ENCODE measurements at places on chromosomes 13 and 19.

- DNase-seq, result no peak
These were observed 46.9 kb upstream of the VSTM2B start for GRCh38 chr19:29478578-29479565.

- DNase-seq, result peak; percentile 73
These were observed 96.7 kb downstream of the CRYL1 start for GRCh38 chr13:20428666-20429644.

GRCh38 chr19:4401769-4402170 is 670 bp upstream of the CHAF1A start:
- no peak for DNase-seq

DNA sequence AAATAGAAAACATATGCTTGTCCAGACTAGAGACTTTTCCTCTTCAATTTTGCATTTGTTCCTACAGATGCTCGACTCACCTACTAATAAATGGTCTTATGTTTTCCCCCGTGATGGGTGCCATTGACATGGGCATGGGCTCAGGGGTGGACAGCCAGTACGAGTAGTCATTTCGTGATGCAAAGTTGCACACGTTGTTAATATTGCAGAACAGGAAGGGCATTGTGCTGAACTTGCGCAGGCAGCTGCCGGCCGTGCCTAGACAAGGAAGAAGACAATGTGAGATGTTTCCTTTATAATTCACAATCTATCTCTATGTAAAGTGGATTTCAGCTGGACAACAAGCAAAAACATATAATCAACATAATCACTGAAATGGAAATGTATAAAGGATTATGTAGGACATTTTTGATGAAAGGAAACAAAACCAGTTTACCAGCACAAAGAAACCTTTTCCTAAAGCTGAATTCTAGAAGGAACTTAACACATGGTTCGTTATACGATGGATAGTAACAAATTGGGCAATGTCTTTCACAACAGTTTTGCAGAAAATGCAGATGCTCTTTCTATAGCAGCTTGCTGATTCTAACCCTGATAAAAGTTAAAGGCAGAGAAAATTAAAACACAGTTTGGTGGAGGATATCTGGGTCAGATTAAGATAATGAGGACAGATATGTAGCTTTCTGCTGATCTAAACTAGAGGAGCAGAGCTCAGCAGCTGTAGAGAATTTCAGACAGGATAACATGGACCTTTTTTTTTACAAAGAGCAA is 145.7 kb downstream of the COL4A1 start:
- DNase-seq, result no peak

DNA sequence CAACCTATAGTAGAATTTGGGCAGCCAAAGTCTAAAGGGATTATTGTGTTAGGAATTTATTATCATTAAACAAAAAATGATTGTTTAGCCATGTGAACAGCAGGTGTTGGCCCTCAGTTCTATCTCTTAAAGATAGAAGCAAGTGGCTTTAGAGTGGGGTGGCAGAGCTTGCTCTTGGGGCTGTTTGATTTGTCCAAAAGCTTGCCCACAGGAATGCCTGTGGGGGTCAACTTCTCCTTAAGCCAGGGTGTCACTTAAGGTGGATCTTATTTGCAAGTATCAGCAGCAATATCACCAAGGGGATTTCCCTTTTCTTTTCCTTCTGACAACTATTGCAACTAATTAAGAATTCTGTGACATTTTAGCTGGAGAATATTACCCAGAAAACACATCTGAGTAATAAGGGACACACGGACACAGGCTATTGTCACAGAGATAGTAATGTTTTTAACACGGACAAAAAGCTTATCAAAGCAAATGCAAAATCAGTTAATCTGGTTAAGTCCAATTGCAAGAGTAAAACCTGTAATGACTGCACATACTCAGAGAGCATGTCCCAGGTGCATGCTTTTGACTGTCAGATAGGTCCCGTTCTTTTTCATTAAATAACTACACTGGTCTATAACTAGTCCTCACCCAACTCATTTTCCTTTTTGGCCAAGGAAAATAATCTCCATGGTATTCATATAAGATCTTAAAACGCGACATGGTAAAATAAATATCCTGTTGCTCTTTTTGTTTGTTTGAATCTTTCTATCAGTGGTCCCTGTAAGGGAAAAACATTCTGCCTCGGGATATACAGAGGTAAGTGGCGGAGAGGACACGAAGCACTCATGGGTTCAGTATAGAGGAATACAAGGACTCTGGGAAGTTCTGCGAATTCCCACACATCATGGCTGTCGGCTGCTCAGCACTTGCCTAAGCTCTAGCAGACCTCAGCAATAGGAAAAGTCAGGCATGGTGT is 172.1 kb upstream of the RFC3 start:
- no peak for DNase-seq

DNA sequence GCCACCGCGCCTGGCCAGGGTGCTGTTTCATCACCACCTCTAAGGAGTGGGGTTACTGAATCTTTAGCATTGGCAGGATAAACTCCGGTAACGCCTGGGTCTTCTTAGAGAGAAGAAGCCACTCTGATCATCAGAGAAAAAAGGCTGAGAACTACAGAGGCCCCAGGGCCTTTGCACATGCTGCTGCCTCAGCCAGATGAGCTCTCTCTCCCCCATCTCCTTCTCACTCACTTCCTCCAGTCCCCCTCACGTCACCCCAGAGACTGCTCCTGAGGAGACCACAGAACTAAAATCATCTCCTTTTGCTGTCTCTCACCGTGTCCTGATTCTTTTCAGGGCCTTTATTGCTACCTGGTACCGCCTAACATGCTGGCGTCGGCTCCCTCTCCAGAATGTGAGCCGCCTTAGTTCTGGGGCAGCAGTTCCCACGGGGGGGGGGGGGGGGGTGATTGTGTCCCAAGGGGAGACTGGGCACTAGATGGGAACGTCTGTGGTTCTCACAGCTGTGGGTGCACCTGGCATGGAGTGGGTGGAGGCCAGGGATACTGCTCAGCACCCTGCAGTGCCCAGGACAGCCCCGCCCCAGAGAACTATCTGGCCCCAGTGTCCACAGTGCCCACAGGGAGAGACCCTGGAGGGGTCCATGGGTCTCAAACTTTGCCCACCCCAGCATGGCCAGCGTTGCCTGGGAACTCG is 5.1 kb upstream of the DIRAS1 start:
- no peak for DNase-seq

- DNase-seq, result no peak
These were observed 226.8 kb downstream of the PCDH17 start for GRCh38 chr13:57858376-57858775.

DNA sequence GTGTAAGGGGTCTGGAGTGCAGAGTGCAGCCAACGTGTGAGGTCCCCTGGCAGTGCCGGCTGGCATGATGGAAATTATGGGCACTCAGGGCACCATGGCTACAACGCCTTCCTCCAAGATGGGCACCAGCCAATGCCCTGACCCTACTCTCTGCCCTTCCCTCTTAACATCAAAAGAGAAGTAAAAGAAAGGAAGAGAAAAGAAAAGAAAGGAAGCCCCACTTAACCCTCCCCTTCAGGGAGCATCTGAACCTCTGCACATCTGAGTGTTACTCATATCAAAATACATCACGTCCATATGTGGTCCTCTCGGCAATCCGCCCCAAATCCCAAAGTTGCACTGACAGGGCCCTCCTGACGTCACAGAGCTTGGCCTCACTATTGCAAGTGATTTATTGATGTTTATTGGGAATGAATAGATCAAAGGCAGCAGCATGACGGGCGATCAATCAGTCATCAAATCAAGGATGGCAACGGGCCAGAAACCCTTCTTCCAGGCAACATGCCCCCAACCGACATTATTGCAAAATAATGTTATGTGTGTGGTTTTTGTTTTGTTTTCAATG is 1.3 kb downstream of the TSHZ3 start:
- no peak for DNase-seq

DNA sequence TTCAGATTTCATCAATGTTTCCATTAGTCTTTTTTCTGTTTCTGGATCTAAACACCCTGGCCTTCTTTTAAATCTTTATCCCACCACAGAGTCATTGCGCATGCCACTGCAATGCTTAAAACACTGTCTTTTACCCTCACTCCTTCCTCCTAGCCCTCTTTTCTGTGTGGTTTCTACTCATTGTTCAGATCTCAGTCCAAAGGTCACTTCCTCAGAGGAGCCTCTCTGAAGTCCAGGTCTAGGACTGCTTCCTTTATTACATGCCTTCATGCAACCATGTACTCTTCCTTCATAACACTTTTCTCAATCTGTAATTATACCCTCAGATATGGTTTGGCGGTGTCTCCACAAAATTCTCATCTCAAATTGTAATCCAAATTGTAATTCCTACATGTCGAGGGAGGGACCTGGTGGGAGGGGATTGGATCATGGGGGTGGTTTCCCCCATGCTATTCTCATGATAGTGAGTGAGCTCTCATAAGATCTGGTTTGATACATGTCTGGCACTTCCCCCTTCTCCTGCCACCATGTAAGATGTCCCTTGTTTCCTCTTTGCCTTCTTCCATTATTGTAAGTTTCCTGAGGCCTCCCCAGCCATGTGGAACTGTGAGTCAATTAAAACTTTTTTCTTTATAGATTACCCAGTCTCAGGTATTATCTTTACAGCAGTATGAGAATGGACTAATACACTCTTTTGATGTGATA is 808.9 kb downstream of the DIAPH3 start:
- no peak for DNase-seq

DNA sequence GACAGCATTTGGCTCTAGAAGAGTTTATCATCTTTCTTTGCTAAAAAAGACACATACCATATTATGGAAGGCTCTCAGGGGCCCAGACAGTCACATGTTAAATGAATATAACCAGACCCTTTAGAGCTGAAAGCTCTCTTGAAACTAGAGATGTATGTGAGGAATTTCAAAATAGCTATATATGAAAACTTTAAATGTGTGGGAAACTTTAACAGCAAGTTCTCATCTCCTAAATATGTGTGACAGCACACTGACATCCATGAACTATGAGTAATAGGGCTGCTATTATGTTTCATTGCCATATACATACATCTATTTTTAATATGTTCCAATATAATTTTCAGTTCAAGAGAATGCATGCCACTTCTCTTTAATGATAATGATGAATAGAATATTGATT is 509.5 kb downstream of the GPC6 start:
- DNase-seq, result no peak

DNA sequence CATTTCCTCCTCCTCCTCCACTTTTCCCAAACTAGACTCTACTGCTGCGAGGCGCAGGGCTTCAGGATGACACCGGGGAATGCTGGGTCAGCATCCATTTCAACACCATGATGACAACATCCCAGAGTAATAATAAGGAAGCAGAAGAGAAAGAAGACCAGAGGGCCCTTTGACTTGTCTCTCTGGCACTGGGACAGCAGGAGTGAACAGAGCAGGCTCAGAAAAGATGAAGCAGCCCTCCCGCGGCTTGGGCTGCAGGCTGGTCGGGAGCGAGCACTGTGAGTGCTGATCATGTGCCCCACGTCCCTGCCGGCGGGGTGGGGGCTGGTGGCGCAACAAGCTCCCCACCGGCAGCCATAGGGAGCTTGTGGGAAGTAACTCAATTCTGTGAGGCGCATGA is 30.5 kb downstream of the RANBP3 start:
- DNase-seq, result no peak

GRCh38 chr19:39557811-39558623 is 18.1 kb upstream of the EID2 start:
- DNase-seq, result no peak

GRCh38 chr13:36530861-36531590 is 98.7 kb downstream of the CCNA1 start:
- DNase-seq, result no peak

GRCh38 chr19:4086411-4086867 is 19.7 kb upstream of the ZBTB7A start:
- no peak for DNase-seq

GRCh38 chr13:42355092-42355485 is 83.1 kb downstream of the AKAP11 start:
- DNase-seq, result no peak

DNA sequence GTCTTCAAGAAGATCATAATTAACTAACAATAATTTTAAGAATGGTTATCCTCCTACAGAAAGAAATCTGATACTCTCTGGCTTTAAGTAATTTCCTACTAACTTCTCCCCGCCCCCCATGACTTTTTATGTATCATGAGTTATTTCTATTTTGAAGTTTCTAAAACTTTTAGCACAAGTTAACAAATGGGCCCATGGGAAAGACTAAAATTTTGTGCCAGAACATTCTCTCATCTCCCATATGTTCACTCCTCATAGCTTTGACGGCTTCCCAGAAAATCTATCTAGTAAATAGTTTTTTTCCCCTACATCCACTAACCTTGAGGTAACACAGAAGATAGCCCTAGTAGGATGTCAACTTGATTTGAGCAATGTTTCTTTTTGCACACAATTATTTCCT is 148.3 kb downstream of the POSTN start:
- no peak for DNase-seq

GRCh38 chr13:71610876-71611275 is 256.1 kb downstream of the DACH1 start:
- no peak for DNase-seq

DNA sequence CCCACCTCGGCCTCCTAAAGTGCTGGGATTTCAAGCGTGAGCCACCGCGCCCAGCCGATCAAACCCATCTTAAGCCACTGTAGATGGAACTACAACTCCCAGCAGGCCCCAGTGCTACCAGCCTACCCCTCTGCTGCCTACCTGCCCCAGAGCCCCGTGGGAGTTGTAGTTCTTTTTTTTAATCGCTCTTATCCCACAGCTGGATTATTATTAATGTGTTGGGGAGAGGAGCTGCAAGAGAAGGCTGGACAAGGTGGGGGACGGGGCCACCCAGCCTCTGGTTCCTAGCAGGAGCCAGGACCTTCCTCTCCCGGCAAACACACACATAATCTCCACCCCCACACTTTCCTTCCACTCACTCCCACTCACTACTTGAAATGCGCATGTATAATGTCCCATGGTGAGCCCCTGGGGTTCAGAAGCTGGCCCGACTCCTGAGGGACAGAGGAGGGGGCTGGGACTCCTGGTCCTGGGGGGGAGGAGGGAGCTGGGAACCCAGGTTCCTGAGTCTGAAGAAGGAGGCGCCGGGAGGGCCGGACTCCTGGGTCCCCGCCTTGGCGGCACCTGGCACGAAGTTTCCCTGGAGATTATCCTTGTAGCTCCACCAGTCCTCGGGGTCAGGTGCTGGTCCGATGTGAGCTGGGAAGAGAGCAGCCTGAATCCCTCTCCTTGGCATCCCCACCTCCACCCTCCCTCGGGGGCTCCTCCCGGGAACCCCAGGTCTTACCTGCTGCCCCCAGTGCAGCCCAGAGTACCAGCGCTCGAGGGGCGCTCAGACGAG is 958 bp downstream of the CA11 start:
- no peak for DNase-seq

All from foreskin keratinocyte (primary cell).